Activated CD8-positive, alpha-beta memory T cell treated with anti-CD3 and anti-CD28 coated beads, Interleukin-2, amount 10 ng/mL, durations not matched to agents 7 days and 5 days (primary cell): ENCODE measurements at places on chromosomes 5 and 9.

DNA sequence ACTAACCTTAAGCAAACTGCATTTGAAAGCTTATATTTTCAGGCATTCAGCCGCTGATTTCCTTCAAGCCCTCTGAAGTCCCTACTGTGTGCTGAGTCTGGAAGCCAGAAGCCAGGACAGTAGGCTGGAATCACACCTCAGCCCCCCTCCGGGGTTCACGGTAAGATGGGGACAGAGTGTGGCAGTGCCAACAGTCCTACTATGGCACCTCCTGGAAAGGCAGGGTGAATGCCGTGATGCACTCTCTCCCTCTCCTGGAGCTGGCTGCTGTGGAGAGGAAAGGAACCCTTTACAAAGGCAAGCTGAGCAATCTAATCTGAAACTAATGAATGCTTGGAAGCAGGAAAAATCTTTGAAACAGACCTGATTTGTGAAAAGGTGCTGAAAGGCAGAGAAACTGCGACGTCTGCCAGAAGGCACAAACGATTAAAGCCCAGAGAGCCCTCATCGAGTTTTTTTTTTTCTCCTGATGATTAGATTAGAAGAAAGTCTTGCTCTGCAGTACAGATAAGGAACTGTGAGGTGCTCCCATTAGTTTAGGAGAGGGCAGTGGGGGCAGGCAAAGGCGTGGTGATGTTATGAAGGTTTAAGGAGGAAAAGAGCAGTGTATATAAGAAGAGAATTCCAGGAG, 21.0 kb downstream of the ANKH start:
- no peaks in the 10 kb centered on the region for H3K27me3 ChIP-seq
- H3K36me3 ChIP-seq: no peaks in the 10 kb centered on the region
- H3K27ac ChIP-seq: no peak overlapping the region
- H3K4me1 ChIP-seq: no peaks in the 10 kb centered on the region
- DNase-seq: no peak
- H3K4me3 ChIP-seq: no peak overlapping the region

GRCh38 chr9:26159575-26160392, 481.5 kb upstream of the TUSC1 start:
- no peaks in the 10 kb centered on the region for H3K36me3 ChIP-seq
- no peak overlapping the region for H3K4me3 ChIP-seq
- no peaks in the 10 kb centered on the region for H3K27me3 ChIP-seq
- no peak for DNase-seq

GRCh38 chr5:122906768-122907167, 61.4 kb downstream of the SNX24 start:
- H3K36me3 ChIP-seq: no peaks in the 10 kb centered on the region
- no peak for DNase-seq
- no peak overlapping the region for H3K27ac ChIP-seq
- no peak overlapping the region for H3K4me3 ChIP-seq
- H3K27me3 ChIP-seq: no peaks in the 10 kb centered on the region

- peaks cover 5% of the 10 kb centered on the region for H3K27me3 ChIP-seq
- no peaks in the 10 kb centered on the region for H3K36me3 ChIP-seq
- H3K27ac ChIP-seq: no peak overlapping the region
- no peaks in the 10 kb centered on the region for H3K4me1 ChIP-seq
- H3K4me3 ChIP-seq: no peak overlapping the region
These were observed 214.5 kb downstream of the ATP10B start for GRCh38 chr5:160637357-160638090.

- DNase-seq: no peak
- H3K4me3 ChIP-seq: no peak overlapping the region
- H3K27ac ChIP-seq: no peak overlapping the region
- H3K36me3 ChIP-seq: peaks cover 5% of the 10 kb centered on the region
- H3K4me1 ChIP-seq: peaks cover 51% of the 10 kb centered on the region
- no peaks in the 10 kb centered on the region for H3K27me3 ChIP-seq
These were observed 10.6 kb upstream of the CXXC5 start for GRCh38 chr5:139637438-139638089.

GRCh38 chr5:751496-751895, 33.0 kb downstream of the ZDHHC11B start:
- peaks cover 2% of the 10 kb centered on the region for H3K4me1 ChIP-seq
- no peaks in the 10 kb centered on the region for H3K36me3 ChIP-seq
- DNase-seq: no peak
- H3K4me3 ChIP-seq: no peak overlapping the region
- H3K27me3 ChIP-seq: no peaks in the 10 kb centered on the region
